Activated T-helper 1 cell treated with Interleukin-2 at 50 U/mL for 16 hours (primary cell): ENCODE measurements at places on chromosomes 1 and 21.

- no peak for DNase-seq
These were observed 62.1 kb downstream of the LRRN2 start for GRCh38 chr1:204623365-204623893.

- no peak for DNase-seq
These were observed 163.0 kb downstream of the KAZN start for GRCh38 chr1:14761291-14762153.

- DNase-seq: no peak
These were observed 35.5 kb upstream of the PRDM2 start for GRCh38 chr1:13664451-13664850.

DNA sequence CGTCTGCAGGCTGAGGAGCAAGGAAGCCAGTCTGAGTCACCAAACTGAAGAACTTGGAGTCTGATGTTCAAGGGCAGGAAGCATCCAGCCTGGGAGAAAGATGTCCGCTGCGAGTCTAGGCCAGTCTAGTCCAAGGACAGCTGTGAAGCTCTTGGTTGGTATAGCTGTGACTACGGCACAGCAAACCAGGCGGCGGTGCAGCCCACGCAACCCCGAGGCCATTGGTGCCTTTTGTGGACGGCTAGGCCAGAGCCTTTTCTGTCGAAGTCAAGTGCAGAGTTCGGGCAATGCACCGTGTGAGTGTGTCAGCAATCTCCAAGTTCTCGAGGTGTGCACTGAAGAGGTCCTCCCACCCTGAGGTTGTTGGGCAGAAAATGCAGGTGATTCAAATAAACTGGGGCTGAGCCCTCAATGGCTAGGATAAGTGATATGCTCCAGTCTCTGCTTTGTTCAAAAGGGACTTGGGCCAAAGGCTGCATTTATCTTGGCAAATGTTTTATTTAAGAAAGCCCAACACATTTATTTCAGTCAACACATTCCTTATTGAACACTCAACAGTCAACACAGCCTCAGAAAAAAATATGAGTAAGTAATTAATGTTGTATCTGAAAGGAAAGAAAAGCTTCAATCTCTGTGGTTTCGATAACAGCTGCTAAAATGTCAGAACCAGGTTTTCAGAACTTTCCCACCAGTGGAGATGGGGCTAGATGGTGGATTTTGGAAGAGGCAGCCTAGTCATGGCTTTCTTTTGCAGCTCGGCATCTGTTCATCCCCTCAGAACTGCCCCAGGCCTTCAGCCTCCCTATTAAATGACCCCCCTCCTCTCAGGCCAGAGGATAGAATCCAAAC, 78.1 kb upstream of the COX20 start:
- no peak for DNase-seq

- no peak for DNase-seq
These were observed 30.3 kb upstream of the ANGPTL7 start for GRCh38 chr1:11158720-11159321.

DNA sequence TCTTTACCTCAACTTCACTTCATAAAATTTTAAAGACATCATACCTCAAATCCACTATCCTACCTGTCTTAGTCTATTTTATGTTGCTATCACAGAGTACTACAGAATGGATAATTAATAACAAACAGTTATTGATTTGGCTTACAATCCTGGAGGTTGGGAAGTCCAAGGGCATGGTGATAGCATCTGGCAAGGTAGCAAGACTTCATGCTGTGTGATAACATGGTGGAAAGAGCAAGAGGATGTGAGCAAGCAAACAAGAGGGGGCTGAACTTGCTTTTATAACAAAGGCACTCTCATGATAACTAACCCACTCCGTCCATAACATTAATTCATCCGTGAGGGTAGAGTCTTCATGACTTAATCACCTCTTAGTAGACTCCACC, 33.8 kb downstream of the C21orf91 start:
- no peak for DNase-seq

DNA sequence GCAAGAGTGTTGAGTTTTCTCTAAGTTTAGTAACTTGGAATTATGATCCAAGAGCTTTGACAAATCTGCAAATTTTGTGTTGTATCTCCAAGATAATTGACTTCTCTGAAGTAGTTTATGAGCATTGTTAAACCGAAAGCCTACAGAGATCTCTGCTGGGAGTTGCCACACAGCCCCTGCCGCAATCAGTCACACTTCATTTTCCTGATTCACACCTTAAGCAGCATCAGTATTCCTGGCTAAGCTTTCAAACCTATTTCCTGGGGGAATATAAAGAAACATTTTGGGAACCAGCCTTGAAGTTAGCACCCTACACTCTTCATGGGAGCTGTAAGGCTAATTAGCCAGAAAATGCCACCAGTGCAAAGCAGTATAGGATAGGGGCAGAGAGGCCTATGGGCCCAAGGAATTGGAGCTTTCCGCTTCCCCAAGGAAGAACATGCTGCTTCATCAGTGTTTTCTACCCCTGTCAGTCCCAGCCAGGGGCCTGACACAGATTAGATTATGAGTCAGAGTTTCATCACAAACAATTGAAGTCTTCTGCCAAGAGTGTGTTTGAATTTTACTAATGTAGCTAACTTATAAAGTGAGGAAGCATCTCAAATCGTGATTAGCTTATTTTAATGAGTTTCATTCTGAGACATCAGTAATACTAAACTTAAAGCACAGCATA, 23.2 kb upstream of the CACYBP start:
- no peak for DNase-seq

DNA sequence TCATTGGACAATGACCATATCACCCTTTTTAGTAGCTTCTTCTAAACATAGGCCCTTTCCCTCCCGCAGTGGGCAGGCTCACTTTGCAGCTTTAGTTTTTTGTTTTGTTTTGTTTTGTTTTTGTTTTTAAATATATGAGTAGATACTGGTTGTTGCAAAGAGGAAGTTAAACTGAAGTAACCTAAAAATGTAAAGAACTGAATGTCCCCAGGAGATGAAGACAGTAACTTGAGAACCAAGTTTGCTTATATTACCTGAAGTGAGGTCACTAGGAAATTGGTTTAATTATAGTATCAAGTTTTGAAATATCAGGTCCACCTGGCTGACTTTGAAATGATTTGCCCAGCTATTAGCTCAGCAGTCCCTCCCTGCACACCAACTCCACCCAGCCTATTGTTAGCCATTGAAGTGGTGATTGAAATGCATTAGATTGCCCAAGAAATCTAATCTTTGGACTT, 18.2 kb downstream of the SMAP2 start:
- DNase-seq: no peak

GRCh38 chr1:24940231-24940630, 10.2 kb upstream of the RUNX3 start:
- DNase-seq: no peak

DNA sequence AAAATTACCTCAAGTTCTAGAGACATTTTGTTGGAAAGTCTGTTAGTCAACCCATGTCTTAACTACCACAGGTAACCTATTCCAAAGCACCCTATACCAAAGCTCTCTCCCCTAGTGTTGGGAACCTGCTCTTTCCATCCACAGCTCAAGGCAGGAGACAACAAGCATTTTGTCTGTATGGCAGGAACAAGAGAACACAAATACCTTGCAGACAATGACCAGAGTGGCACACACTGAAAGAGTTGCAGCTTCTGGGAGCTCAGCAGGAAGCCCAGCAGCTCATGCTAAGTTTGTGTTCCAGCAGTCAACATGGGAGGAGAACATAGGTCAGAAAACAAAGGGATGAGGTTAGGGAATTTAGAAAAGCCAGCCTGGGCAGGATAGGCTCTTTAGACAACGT, 300.8 kb downstream of the HHIPL2 start:
- DNase-seq: no peak

DNA sequence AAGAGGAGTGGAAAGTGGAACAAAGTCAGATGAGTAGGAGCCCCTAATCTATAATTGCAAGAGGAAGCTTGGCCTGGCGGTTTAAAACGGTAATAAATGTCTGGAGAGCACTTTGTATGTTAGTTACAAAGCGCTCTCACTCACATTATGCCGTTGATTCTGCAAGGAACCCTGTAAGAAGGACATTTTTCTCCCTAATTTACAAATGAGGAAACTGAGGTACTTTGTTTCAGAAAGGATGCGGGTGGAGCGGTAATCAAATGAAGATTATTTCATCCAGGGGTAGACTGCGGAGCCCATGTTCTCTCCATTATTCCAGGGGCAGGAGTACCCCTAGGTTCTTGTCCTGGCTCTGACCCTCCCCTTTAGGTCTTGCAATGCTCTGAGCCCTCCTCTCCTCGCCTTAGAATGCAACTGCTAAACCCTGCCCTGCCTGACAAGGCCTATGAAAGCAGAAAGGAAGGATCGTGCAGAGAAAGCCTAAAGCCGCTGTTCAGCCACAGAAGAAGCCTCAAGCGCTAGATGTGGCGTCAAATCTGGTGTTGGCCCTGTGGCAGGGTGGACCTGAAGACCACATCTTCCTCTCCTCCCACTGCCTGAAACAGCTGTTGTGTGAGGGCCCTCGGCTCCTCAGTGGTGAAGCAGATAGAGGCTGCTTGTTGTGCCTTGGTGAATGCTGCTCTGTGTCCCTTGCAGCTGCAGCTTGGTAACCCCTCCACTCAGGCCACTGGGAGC, 588 bp upstream of the PACC1 start:
- DNase-seq: no peak

DNA sequence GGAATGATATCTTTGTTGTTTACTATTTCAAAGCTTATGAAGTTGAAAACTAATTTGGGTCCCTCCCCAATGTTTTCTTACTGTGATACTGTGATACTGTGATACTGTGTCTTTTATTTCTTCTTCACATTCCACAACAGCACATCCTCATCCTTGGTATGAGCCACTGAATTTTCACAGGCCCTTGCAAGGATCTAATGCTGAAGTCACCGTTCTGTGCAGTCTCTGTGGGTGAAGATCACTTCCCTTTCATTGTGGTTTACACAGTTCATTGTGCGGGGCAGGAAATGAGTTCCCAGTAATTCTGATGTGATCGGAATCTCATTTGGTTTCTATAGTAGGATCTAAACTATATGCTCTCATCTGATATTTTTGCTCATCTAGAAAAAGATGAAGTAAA, 32.1 kb upstream of the PAXBP1 start:
- no peak for DNase-seq

GRCh38 chr1:30845237-30845903, 63.2 kb downstream of the SDC3 start:
- no peak for DNase-seq

DNA sequence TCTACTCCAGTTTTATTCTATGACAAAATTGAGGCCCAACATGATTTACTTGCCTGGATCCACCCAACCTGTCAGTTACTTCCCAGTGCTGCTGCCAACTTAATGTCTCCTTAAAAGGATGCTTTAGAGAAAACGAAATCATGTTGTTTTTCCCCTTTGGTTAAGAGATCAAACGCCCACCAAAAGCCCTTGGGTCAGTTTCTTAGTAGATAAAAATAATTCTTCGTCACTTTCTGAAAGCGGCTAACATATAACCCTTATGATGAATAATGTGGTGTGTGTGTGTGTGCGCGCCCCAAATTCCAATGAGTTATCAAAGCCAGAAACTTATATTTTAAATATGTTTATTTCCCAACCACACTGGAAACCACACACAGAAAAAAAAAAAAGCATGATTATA, 52.7 kb upstream of the LGALS8 start:
- no peak for DNase-seq

DNA sequence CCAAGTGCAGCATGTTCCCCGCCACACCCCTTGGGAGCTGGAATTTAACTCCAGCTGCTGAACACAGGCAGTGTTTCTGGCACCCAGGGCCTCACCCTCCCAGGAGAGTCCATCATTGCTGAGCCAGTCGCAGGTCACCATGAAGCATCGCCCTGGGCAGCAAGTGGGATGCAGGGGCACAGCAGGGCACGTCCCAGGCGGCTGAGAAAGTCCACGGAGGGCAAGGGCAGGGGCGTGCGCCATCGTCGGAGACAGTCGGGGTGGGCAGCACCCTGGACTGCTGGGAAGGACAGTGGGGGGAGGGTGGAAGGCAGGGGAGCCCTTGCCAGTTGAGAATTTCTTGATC, 69.2 kb upstream of the PDE9A start:
- DNase-seq: no peak

GRCh38 chr1:210313921-210314320, 14.8 kb upstream of the HHAT start:
- DNase-seq: no peak

DNA sequence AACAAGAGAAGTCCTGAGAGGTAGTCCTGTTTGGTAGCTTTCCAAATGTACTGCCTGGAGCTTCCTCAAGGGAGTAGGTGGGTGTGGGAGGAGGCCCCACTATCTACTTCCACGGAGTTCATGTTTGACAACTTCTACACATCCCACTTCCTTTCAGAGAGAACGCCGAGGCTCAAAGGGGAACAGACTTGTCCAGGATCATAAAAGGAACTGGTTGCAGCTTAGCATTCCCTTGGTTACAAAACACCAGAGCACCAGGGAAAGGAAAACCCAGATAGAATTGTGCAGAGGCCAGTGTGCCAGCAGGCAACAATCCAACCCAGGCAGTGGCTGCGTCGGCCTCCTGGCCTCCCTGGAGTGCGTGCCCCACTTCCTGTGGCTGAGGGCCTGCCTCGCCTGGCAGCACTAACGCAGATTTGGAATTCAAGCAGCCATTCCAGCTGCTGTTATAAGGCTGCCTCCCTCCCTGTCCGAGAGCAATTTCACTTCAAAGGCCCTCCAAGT, 4.2 kb upstream of the RAP1GAP start:
- DNase-seq: no peak

DNA sequence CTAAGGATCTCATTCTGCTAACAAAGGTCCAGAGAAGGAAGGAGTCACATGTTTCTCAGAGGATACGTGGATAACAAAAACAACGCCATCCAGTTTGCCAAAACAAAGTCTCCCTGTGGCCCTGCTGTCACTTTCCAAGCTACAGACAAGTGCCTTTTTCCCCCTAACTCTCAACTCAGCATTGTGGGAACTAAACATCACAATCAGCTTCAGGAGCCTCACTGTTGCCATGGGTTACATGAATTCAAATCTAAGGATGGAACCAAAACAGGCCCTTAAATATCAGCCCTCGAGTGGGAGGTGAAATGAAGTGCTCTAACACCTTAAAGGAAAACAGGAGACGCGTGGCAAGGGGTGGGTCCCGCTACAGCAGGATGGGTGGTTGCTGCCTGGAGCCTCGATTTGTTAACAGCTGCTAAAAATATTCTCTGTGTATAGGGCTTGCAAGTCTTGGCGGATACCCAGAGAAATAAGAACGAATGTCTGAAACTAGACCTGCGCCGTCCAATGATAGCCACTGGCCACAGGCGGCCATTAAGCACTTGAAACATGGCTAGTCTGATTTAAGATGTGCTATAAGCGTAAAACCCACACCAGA, 66.4 kb upstream of the SOD1 start:
- DNase-seq: no peak
